ENCODE measurements at places on chromosomes 5 and 9. TPM values are rescaled to one million over a fixed set of nuclear protein-coding genes. Genes with fewer than 3 reads are reported as not detected.
A peak's percentile ranks its signal among the peaks of the same experiment; 100 is the strongest.

Gene MIER3
- 20.4 TPM for total RNA-seq

Gene LRRC19
- not detected for total RNA-seq

Gene SLC6A3
- not detected for total RNA-seq

Gene DBH
- not detected for total RNA-seq

DNA sequence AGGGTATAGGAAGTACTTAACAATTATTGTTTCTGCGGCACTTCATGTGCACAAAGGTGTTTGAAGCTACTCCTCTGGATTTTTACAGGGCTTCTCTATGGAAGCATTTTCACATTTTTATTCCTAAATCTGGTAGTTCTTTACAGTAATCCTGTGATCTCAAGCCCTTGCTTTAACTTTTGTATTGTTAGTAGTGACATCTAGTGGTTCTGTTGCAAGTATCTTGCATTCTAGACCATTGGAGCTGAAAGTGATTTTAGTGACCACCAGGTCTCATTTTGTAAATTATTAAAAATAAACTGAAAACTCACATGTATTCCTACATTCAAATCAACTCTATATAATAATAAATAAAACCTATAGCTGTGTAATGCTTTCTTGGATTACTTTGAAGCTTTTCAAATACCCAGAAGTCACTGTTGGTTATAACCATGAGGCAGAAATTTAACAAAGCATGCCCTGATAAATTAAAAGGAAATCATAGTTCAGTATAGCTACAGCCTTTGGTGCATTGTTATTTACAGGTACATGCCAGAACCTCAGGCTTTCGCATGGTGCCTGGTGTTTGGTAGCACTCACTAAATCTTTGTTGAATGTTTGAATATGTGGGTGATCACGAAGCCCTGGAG is 18.9 kb downstream of the RPS23 start:
- DNase-seq: no peak

- peak; percentile 29 for DNase-seq
These were observed 566 bp upstream of the CEP78 start for GRCh38 chr9:78235256-78235761.

GRCh38 chr9:71812385-71812784 is 44.1 kb upstream of the CEMIP2 start:
- no peak for DNase-seq

DNA sequence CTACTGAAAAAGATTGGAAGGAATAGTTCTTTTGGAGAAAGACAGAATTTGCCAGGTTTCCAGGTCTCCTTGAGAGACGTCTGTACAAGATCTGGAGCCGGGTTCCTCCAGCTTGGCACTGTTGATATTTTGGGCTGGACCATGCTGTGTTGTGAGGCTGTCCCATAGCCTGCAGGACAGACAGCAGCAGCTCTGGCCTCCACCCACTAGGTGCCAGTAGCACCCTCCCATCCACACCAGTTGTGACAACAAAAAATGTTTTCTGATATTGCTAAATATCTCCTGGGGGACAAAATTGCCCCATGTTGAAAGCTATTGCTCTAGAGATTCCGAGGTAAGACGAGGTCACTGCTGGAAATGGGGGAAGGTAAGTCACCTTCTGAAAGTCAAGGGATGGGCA is 287.7 kb upstream of the DAP start:
- no peak for DNase-seq

GRCh38 chr5:11037080-11037479 is 276.0 kb upstream of the DAP start:
- DNase-seq: no peak

DNA sequence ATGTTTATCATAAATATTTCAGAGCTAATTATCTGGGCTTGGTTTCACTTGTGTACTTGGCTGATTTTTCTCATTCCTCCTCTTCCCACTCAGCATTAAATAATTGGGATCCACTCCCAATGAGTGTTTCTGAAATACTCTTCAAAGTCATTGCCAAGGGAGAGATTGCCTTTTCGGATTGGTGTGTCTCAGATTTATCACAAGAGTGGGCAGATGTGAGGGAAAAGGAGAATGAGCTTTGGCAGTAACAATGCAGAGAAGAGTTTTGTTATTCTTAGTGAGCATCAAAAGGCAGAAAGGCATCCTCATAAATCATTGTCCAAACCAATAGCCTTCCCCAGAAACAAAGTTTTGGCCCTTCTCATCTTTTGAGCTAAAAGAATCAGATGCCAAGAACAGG is 79.2 kb downstream of the SEMA5A start:
- no peak for DNase-seq

DNA sequence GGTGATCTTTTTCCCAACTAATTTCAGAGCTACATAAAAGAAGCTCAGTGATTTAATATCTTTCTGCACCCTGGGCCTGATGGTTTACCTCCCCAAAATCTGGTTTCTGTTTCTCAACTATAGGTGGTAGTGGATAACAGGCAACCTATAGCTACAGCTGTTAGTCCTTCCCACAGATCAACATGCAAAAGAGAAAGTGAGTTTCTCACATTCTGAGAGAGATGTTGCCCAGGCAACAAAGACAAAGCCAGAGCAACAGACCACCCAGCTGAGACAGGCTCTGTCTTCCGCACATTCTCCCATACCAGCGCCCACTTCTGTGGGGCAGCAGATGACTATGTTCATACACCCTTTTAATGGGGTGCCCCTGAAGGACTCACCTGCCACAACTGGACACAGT is 40.7 kb upstream of the PPP2R2B start:
- peak; percentile 8 for DNase-seq

Measured in natural killer cell (primary cell).